ENCODE measurements at places on chromosomes 3 and 15.

DNA sequence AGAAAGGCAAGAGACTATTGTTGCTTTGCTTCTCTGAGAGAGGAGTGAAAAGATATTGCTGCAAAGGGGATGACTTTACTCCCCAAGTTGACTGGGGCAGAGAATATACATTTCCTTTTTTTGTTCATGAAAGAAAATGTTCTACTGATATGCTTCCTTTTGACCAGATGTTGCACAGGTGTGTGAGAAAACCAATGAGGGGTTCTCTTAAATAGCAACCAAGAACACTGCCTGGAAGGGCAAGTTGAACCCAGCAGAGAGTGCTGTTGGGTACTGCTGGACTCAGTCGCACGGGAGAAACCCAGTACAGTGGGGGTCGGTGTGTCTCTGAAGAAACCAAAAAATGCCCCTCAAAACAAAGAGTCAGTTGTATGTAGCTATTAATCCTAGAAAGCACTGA is 101.2 kb downstream of the CHST2 start:
- no peak for DNase-seq

DNA sequence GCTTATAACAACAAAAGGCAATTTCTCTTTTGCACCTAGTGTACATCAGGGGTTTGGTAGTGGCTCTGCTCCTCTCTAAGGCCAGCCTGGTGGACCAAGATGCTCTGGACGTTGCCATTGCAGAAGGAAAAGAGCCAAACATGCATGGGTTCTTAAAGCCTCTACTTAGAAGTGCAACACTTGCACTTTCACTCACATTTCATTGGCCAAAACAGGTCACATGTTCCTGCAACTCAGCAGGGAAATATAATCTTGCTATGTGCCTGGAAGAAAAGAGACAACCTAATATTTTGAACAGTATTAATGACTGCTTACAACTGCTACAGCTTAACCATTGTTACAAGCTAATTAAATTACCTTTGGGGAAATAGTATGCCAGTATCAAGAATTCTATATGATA is 182.9 kb downstream of the IL5RA start:
- no peak for DNase-seq

DNA sequence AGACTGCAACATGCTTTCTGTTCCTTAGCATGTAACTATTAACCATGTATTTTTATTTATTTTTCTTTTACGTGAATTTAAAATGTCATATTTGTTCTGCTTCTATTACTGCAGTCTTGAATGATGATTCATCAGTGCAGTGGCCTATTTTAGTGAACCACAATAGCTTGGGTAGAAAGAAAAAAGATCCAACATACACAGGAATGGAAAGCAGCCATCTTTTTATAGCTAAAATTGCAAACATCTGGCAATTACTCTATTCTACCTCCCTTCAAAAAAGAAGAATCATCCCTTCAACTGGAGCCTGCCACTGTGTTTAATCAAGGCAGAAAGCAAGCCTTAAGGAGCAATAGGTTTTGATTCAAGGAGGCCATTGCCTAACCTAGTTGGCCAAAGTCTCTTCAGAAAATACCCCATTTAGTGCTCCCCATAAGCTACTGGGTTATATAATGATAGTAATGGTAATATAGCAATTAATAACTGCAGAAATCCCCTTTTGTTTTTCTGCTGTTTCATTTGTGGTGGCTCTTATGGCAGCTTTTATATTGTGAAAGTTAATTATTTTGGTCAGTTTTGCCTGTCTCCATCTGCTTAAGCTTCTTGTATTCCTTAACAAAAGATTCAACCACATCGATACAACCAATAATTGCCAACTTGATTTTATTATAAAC is 267.3 kb downstream of the LPP start:
- DNase-seq, result no peak

GRCh38 chr3:124950026-124950425 is 15.5 kb upstream of the MUC13 start:
- no peak for DNase-seq

- DNase-seq, result no peak
These were observed 54.2 kb upstream of the MCTP2 start for GRCh38 chr15:94177112-94177511.
